Frontal cortex (tissue), 4 donors: ENCODE measurements at places on chromosomes 4 and X. TPM values are rescaled to one million over a fixed set of nuclear protein-coding genes. Genes with fewer than 3 reads are reported as not detected.

GRCh38 chr4:157459785-157460184 is 239.3 kb downstream of the GRIA2 start:
- no peak for DNase-seq

TSPAN5 gene
- 67.3 TPM for total RNA-seq

DNA sequence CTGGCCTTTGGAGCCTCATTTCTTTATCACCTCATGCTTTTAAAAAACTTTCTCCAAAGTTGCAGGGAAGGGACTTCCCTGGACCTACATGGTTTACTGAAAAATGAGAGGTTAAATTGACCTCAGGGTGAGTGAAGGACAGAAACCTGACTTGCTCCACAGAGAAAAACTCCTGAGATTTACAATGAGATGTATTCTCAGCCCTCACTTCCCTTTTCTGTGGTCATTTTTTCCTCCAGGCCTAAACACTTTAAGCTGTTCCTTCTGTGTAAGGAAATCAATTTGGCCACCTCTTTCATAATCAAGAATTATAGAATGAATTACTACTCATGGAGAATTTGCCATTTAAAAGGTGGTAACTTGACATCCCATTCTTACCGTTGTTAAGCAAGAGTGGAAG is 77.9 kb downstream of the HPGD start:
- DNase-seq, result no peak

- no peak for DNase-seq
Observed at GRCh38 chr4:11313157-11313943, 115.3 kb downstream of the HS3ST1 start.

DNA sequence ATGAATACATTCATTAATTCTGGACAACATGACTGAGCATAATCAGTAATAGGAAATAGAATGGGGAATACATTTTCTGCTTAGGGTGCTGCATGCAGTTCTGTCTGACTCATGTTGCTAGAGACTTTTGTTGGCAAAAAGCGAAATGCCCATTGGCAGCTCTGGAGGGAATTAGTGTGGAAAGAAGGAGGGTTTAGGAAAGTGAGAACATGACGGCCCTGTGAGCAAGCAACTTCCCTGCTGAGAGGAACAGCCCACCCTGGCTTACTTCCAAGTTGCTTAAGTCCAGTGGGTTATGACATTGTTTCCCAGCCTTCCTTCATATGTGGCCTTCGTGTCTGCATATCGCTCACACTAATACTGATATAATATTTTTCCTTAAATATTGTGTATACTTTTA is 13.8 kb downstream of the MAD2L1 start:
- DNase-seq, result no peak
